Dorsolateral prefrontal cortex (tissue), 122 donors: ENCODE measurements at places on chromosomes 4 and X. TPM values are rescaled to one million over a fixed set of nuclear protein-coding genes. Genes with fewer than 3 reads are reported as not detected.

The S100P gene
- total RNA-seq = not detected

The GK2 gene
- not detected for total RNA-seq

The HSFX2 gene
- 2.1 TPM for total RNA-seq

The EPHA5 gene
- 9.4 TPM for total RNA-seq

The NDUFA1 gene
- total RNA-seq = 130 TPM

The ATP1B4 gene
- not detected for total RNA-seq

The SPANXC gene
- not detected for total RNA-seq

The GUCY1B1 gene
- 115 TPM for total RNA-seq

The GRIA3 gene
- total RNA-seq = 97.5 TPM

The MAGEA6 gene
- total RNA-seq = not detected

The CABS1 gene
- total RNA-seq = not detected

The PGK1 gene
- 388 TPM for total RNA-seq

The GNRHR gene
- total RNA-seq = not detected

The XK gene
- 11.0 TPM for total RNA-seq

The WAS gene
- total RNA-seq = 4.9 TPM
